ENCODE measurements at places on chromosomes 13 and 19. TPM values are rescaled to one million over a fixed set of nuclear protein-coding genes. Genes with fewer than 3 reads are reported as not detected.

The CDKN2D gene
- total RNA-seq: 12.7 TPM

The MED25 gene
- 93.0 TPM for total RNA-seq

The IGSF23 gene
- not detected for total RNA-seq

The GJA3 gene
- 0.43 TPM for total RNA-seq

The OR7C1 gene
- not detected for total RNA-seq

The NUDT19 gene
- 17.8 TPM for total RNA-seq

The RFPL4A gene
- not detected for total RNA-seq

The F10 gene
- total RNA-seq: not detected

- DNase-seq: no peak
Observed at GRCh38 chr13:97948041-97948440, 5.4 kb upstream of the IPO5 start.

GRCh38 chr19:19381007-19381926, 24.2 kb upstream of the GATAD2A start:
- DNase-seq: peak; percentile 35

GRCh38 chr19:1252821-1253513, 4.6 kb downstream of the MIDN start:
- DNase-seq: peak; percentile 98

GRCh38 chr19:3289971-3290569, 65.6 kb downstream of the CELF5 start:
- DNase-seq: no peak

- DNase-seq: no peak
Observed at GRCh38 chr19:6743066-6743465, 3.6 kb downstream of the TRIP10 start.

DNA sequence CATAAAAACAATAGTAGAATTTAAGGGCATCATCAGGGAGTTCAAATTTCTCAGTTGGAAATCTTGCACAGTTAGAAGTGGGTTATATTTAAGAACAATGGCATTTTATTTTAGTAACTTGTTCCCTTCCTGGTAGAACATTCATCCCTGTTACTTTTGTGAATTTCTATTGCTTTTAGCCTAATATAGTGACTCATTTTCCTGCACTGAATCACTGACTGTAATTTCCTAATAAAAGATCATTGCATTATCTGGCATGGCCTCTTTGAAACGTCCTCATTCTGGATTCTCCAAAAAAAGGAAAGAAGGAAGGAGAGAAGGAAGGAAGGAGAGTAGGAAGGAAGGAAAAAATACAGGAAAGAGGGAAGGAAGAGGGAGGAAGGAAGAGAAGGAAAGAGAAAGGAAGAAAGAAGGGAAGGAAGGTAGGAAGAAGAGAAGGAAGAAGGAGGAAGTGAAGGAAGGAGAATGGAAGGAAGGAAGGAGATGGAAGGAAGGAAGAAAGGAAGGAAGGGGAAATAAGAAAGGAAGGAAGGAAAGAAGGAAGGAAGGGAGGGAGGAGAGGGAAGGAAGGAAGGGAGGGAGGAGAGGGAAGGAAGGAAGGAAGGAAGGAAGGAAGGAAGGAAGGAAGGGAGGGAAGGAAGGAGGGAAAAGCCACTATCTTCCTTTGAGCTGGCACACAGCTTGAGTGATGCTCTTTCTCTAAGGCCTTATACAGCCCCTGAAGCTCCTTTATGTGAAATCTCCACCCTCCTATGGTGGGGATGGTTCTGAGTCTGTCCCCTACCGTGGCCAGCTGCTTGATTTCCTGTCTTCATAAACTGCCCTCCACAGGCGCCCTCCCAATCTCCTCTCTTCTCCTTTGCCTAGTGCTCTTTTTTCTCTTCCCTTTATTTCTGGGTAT, 29.8 kb upstream of the TM9SF2 start:
- DNase-seq: peak; percentile 76

GRCh38 chr13:33953203-33953602, 135.3 kb downstream of the RFC3 start:
- DNase-seq: no peak

GRCh38 chr19:13506471-13506820, at the start of gene CACNA1A:
Gene CACNA1A (minus strand): TSS chr19:13506479. CDS start chr19:13506224, 255 bp downstream.
- DNase-seq: no peak

DNA sequence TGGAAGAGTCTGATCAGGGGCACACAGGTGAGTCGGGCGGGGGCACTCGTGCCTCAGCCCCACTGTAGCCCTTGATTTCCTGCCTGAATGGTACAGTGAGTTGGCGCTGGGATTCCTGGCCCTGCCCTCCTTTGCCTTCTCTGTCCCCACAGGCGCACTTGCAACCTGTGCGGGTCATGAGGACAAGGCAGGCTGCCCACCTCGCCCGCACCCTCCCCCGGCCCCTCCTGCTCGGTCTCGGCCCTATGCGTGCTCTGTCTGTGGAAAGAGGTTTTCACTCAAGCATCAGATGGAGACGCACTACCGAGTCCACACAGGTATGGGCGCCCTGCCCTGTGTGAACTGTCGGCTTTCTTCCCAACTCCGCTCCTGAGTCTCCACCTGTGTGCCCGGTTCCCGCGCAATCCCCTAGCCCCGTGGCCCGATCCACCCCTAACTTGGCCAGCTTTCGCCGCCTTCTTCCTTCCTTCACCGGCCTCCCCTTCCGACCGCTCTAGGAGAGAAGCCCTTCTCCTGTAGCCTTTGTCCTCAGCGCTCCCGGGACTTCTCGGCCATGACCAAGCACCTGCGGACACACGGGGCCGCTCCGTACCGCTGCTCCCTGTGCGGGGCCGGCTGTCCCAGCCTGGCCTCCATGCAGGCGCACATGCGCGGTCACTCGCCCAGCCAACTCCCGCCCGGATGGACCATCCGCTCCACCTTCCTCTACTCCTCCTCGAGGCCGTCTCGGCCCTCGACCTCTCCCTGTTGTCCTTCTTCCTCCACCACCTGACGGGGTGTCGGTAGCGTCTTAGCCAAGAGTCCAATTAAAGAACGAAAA, 1.6 kb upstream of the KMT2B start:
- no peak for DNase-seq

- DNase-seq: no peak
Observed at GRCh38 chr13:97492257-97492656, 58.3 kb downstream of the RAP2A start.

Data from A673 (cell line).